ENCODE measurements at places on chromosomes 13 and 19.

- DNase-seq = no peak
Observed at GRCh38 chr13:101283782-101284181, 132.5 kb downstream of the NALCN start.

DNA sequence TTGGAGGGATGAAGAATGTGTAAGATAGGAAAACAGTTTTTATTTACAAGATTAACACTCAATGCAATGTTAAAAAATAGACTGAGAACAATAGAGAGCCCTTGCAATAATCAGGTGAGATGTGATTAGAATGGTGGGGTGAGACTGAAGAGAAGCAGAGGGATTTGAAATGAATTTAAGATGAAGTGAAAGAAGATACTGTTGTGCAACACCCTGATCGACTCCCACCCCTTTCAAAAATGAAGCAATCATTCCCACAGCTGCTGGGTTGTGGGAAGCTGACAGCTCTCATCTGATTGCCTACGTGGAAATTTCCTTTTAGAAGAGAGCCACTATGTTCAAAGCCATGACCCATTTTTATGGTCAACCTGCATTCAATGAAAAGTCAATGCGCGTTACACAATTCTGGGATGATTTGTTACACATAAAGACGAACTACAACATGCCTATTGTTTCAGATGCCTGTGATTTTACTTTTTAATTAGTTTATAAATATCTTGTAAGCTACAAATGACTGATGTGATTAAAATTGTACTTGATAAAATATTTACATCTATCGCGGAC, 1374.8 kb downstream of the PCDH9 start:
- no peak for DNase-seq

- no peak for DNase-seq
Observed at GRCh38 chr19:16340092-16340491, 15.5 kb downstream of the KLF2 start.

GRCh38 chr13:80379245-80379644, 38.3 kb upstream of the SPRY2 start:
- DNase-seq = no peak

GRCh38 chr13:52454459-52454819, 839 bp upstream of the CKAP2 start:
- no peak for DNase-seq

DNA sequence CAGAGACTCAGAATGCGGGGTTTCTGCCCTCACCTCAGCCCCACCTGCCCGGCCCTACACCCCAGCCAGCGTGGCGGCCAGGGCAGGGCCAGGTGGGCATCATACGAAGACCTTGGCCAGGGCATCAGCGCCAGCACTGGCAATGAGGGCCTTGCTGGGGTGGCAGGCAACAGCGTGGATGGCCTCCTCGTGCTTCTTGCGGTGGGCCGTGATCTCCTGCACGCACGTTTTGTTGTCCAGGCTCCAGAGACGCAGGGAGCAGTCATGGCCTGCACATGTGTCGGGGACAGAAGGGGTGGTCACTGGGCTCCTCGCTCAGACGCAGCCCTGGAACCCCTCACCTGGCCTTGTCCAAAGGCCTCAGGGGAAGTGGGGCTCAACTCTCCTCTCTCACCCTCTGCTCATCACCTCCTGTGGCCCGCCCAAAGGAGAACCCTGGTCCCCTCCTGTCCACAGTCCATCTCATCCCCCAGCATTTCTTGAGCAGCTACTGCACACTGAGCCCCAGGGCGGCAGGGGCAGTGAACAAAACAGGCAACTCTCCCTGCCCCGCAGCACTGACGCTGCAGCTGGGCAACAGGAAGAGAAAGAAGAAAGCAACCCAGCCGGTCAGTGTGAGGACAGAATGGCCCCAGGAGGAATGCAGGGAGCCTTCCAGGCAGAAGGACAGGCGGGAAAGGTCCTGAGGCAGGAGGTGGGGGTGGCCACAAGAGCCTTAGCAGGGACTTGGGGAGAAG, 3.8 kb upstream of the PRKD2 start:
- no peak for DNase-seq

DNA sequence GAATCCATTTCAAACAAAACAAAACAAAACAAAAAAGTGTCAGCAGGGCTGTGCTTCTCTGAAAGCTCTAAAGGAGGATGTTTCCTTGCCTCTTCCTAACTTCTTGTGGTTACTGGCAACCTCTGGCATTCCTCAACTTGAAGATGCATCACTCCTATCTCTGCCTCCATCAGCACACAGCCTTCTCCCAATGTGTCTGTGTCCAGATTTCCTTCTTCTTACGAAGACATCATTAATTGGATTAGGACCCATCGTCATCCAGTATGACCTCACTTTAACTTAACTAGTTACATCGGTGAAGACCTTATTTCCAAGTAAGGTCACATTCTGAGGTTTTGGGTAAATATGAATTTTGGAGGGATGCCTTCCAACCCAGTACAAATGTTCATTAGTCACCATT, 33.8 kb upstream of the GTF2F2 start:
- no peak for DNase-seq

- DNase-seq = no peak
Observed at GRCh38 chr13:42651936-42652641, 78.1 kb downstream of the TNFSF11 start.

GRCh38 chr19:13102666-13103580, at the start of gene LYL1:
Gene LYL1, minus strand, starts transcription at chr19:13102858. Its CDS starts 1,687 bp downstream, at chr19:13101171.
- DNase-seq = no peak

- no peak for DNase-seq
Observed at GRCh38 chr19:54045771-54046170, 17.9 kb downstream of the VSTM1 start.

GRCh38 chr19:45403781-45404556, 900 bp downstream of the PPP1R13L start:
- no peak for DNase-seq

- DNase-seq = no peak
Observed at GRCh38 chr19:17055636-17056035, 19.6 kb downstream of the HAUS8 start.

DNA sequence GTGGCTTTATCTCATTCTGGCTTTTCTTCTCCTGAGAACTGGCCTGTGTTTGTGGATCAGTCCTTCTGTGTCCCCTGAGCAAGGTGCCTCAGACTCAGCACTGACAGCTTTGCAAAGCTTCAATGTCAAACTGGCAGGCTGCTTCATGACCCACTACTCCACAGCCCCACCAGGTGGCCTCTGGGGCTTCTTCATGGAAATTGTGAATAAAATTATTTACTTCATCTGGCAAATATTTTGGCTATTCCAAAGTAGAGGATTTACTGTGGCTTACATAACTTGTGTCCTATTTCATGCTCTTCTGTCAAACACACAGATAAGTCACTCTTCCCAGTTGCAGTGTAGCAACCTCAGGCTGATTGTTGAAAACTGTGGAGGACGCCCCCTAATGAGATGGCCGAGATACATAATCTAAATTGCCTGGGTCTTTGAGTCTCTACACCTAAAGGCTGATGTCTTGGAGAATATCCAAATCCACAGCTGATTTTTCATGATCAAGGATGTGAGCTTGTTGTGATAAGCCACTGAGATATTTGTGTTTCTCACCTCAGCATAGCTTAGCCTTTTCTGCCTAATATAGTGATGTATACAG, 721.9 kb upstream of the SLC10A2 start:
- no peak for DNase-seq

Measured in amygdala (tissue), 56 donors.